SHP77 (cell line): ENCODE measurements at places on chromosomes 12 and 14.

DNA sequence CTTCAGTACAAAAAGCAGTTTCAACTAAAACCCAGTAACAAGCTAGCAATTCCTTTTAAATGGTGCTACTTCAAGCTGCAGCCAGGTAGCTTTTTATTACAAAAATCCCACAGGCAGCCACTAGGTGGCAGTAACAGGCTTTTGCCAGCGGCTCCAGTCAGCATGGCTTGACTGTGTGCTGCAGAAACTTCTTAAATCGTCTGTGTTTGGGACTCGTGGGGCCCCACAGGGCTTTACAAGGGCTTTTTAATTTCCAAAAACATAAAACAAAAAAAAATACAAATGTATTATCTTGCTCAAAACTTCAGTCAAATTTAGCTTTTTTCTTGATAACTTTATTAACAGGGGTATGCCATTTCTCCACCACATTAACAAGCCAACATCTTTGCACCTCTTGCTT lies 3.6 kb upstream of the CLEC4E start:
- no peak for DNase-seq

GRCh38 chr14:65961004-65961403 lies 525.2 kb upstream of the CCDC196 start:
- peak; percentile 21 for DNase-seq

- DNase-seq: no peak
These were observed 3.2 kb downstream of the METTL25 start for GRCh38 chr12:82361461-82361915.

- no peak for DNase-seq
These were observed 64.8 kb downstream of the CACNA1C start for GRCh38 chr12:2117541-2117940.

- DNase-seq: no peak
These were observed 40.9 kb upstream of the RERGL start for GRCh38 chr12:18130851-18131250.

- no peak for DNase-seq
These were observed 90.6 kb downstream of the CIT start for GRCh38 chr12:119786539-119786938.

DNA sequence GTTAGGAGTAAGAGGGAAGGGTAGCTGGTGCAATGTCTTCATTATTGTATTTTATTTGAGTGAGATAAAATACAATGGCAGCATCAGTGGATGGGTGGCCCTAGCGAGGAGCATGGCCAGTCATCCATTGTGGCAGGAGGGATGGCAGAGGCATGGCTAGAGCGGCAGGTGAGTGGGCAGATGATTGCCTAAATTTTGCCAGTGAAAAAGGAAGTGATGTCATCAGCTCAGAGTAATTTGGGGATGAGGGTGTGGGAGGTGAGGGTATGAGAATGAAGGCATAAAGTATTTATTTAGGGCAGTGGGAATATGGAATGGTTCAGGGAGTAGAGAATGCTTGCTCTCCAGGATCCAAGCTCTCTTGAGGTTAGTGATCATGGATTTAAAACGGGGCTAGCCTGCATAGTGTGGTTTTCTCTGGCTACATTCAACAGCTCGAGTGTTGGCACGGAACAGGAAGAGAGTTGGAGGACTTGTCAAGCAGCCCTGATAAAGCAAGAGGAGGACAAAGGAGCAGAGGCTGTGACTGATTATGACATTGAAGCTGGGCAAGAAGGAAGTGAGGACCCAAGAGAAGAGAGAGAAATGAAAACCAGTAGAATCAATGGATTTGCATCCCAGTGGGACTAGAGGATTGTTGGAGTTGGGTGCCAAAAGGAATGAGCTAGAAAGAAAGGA lies 18.7 kb upstream of the SERPINA6 start:
- DNase-seq: no peak

GRCh38 chr12:105995961-105996431 lies 142.8 kb downstream of the NUAK1 start:
- DNase-seq: no peak

DNA sequence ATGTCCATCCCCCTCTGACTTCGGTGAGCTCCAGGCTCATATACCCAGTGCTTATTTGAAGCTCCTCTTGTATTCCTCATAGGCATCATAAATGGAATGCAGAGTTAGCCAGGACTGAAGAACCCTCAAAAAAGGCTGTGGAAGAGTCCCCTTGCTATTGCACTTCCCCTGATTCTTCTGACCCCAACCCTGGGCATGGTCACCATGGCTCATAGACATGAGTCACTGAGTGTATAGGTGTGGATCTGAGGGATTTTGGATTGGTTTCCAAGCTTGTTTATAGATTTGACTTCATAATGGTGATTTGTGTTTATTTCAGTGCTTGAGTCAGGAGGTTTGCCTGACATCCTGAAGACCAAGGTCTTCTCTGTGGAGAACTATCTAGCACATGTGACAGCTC lies 98.4 kb upstream of the SLC38A2 start:
- no peak for DNase-seq

DNA sequence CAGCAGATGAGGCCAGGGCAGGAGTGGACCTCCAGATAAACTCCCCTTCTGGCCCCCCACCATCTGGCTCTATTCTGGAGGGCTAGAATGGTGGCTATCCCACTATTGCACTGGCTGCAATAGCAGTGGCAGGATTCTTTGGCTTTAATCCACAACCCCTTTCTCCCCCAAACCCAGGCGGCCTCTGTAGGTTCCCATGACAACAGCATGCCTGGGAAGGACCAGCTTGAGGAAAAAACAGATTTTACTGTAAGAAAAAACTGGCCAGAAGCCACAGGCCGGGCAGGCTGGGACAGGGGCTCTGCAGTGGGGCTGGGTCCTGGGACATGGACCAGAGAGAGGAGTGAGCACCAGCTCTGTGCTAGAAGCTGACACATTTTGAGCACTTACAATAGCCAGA lies 13.6 kb upstream of the ACVR1B start:
- DNase-seq: no peak

DNA sequence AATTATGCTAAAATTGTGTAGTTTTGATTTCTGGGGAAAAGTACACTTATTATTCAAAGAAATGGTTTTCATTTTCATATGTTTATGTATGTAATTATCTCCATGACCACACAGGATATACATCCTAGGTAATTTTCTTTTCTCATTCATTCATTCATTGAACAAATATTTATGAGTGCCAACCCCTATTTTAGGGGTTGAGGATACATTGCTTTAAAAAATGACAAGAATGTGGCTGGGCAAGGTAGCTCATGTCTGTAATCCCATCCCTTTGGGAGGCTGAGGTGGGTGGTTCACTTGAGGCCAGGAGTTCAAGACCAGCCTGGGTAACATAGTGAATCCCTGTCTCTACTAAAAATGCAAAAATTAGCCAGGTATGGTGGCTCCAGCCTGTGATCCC lies 40.9 kb downstream of the SGPP1 start:
- DNase-seq: no peak

GRCh38 chr14:70018713-70019211 lies 139.5 kb downstream of the SMOC1 start:
- DNase-seq: no peak

- DNase-seq: no peak
These were observed 86.1 kb upstream of the DYNC1H1 start for GRCh38 chr14:101878211-101878821.
